ENCODE measurements at places on chromosomes 6 and 20.
A peak's percentile ranks its signal among the peaks of the same experiment; 100 is the strongest.

DNA sequence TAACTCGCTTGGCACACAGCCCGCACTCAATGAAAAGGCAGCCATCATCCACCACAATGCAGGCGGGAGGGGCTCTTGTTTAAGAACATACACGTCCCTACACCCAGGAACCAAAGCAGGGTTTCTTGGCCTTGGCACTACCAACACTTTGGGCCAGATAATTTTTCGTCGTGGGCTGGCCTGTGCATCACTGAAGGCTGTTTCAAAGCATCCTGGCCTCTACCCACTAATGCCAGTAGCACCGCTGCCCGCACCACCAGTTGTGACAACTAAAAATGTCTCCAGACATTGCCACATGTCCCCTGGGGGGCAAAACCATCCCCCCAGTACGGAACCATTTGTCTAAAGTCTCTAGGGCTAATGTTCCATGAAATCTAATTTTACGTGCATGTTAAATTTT is 13.0 kb downstream of the UQCC2 start:
- no peak for DNase-seq

DNA sequence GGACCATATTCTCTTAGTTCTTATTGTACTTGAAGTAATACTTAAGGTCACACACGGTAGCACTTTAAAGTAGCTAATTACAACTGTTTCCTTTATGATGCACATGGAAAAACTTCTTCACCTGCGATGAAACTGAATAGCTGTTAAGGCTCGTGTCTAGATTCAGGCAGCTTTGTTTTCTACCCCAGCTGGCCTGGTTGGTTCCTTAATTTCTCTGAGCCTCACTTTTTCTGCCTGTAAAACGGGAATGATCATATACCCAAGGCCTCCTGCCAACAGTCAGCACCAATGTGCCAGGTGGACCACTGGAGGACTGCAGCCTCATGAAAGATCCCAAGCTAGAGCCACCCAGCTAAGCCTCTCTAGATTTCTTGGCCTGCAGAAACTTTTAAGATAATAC is 35.0 kb downstream of the EDN3 start:
- no peak for DNase-seq

- DNase-seq = no peak
Observed at GRCh38 chr20:32945710-32946221, 58.5 kb downstream of the SUN5 start.

- DNase-seq = no peak
Observed at GRCh38 chr20:38073307-38074071, 39.9 kb downstream of the RPRD1B start.

DNA sequence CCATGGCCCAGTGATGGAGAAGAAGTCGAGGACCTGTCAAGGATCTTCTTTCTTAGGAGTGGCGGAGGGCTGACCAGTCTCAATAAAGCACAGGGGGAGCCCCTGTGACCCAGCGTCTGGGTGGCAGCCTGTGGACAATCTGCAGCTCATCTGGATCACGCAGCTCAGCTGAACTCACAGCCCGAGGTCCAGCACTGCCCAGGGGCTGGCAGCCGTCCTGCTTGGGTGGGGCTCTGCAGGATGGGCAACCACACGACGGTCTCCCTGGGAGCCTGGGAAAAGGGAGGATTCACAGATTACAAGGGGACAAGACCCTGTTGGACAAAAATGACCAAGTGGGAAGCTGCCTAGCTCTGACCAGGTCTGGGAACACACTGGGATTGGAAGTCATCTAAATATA is 110.8 kb downstream of the MYLK4 start:
- DNase-seq = no peak

DNA sequence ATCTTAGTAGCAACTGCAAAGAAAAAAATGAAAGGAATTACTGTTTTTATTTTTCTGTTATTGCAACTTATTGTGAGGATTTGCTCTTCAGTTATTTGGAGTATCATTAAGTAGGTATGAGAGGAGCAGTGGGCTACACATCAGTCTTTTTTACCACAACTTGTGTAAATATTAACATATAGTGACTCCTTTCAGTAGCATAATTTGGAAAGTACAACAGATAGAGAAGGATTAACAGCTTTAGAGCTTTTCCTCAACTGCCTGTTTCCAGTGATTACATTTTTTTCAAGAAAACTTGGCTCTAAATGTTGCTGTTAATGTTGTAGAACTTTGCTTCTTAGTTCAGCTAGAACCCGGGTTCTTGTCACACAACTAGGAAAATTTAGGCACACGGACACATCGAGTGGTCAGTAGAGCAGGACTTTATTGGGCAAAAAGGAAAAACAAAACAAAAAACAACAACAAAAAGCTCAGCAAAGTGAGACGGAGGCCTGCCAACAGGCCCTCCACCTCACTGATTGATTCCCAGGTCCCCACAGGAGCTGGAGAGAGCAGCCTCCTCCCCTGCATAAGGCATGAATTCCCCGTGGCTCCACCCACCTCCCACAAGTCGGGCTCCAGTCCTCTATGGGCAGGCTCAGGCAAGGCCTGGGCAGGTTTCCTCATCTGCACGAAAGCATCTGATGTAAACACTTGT is 75.1 kb downstream of the ADGRG6 start:
- DNase-seq = no peak

DNA sequence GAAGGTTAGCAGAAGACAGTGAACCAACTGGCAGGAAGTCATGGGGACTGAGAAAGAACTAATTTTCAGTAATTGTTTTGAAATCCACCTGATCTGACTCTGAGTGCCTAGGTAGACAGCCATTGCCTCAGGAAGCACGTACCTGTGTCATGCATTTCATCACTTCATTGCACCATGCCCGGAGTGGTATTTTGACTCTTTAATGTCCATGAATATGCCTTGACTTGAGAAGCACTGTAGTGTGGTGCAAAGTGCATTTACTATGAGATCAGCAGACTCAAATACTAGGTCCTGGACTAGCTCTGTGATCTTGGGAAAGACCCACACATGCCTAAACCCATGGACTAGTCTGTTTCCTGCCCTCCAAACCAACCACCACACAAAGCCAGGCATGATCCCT is 370.9 kb upstream of the MARCKS start:
- DNase-seq = no peak

DNA sequence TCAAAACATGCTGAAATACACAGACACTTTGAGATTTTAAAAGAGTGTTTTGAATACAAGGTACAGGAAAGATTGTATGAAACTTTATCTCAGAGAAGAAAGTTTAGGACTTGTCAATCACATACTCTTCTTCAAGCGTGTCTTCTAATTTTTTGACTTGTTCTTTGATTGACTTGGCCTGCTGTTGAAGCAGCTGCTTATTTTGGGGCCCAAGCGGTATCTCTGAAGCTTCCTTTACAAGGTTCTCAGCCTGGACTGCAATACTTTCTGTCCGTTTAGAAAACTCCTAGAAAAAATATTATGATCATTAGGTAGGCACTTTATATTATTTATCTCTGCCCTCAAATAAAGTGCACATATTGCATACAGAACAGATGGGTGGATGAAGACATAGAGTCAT is 201.3 kb downstream of the SYNE1 start:
- DNase-seq = no peak

DNA sequence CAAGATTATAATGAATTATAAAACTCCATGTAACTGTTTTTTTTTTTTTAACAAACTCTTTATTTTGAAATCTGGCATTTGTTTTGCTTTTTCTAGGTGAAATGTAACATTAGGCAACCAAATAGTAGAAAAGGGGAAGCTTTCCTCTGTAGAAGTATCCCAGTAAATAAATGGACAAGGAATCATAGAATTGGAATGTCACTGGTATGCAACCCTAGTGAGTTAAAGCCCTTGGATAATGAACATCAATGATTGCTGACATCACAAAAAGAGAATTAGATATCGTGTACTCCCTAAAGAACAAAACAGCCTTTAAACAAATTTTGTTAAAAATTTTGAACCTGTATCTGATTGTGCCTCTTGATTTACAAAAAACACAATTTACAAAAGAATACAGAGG is 93.9 kb upstream of the OGFRL1 start:
- no peak for DNase-seq

DNA sequence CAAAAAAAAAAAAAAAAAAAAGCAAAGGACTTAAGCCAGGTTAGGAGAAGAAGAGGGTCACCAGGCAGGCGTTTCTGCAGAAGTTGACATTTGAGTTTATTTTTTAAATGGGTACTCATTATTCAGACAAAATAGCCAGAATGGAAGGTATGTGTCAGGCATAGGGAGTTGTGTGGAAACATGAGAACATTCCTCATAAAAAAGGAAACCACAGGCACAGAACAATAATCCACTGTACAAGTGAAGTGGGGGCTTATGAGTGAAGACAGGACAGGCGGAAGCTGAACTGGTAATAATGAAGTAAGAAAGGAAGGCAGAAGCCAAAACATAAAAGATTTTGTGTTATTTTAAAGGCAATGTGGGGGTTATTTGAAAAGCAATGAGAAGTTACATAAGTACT is 104.6 kb downstream of the EPB41L2 start:
- DNase-seq = no peak

DNA sequence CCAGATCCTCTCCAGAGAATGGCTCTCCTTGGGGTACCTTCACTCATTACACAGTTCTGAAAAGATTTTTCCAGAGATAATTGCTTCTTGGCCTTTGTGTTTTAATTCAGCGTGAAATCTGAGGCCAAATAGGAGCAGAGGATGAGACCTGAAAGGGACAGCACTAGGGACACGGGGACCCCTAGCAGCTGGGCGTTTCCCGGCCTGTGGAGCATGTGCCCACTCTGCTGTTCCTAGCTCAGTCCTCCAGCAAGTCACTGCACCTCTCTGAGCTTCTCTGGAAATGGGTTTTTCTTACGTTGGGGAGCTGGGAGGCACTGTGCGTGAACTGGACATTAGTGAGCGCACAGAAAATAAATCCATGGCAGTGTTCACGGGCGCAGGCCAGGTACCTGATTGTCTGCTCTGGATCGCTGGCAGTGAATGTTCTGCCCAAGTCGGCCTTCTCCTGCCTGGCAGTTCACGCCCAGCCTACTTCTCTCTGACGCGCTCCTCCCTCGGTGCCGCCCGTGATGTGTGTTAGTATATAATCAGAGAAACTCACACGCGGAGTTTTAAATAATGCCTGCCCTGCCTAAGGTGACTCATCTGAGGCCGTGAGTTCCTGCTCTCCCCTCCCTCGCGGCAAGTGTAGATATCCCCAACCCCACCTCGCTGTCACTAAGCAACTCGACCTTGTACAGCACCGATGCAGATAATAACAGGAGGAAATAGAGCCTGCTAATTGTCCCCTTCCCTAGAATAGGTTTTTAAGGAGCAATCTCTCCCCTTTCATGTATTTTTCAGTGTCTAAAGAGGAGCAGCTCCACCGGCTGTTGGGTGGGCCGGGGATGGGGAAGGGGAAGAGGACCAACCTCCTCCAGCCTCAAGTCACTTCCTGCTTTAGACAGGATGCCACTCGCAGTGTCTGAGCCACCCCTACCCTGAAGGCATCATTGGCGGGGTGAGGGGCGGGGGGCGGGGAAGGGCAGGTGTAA is 2.7 kb upstream of the TUBB2A start:
- no peak for DNase-seq

- DNase-seq = no peak
Observed at GRCh38 chr6:25278261-25278913, 787 bp upstream of the CARMIL1 start.

DNA sequence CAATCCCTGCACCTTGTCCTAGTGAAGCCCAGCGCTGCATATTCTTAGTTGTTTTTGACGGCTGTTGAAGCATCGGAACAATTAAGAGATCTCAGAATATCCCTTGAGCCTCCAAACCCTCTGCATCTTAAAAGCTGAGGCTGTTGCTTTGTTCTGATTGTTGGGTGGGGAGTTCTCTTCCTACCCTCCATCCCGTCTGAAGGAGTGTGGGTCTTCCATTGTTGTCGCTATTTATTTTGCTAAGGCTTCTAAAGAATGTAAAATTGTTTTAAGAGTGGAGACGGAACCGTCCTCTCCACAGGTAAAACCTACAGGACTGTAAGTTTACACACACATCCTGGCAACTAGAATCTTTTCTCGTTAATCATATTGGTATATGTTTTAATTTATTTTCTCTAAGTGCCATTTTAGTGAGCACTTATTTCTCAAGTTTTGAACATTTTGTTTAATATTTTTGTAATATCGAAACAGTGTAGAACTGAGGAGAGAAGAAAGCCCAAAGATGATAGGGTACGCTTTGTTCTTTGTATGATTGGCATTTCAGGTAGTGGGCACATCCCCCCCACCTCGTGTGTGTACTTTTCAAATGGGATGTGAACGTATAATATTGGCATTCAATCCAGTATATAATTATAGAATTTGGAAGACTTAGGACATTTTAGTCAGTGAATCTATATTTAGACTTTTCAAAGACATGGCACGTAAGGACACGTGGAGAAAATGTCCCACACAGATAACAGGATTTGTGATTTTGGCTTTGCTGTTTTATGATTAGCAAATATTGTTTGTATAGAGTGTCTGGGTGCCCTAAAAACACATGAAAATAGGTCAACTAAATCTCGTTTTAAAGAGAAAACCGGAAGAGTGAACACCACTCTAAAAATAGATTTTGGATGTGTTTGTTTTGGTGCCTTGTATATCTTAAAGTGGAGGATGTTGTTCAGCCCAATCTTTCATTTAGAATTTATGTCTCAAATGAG is 1.3 kb downstream of the RNF146 start:
- no peak for DNase-seq

DNA sequence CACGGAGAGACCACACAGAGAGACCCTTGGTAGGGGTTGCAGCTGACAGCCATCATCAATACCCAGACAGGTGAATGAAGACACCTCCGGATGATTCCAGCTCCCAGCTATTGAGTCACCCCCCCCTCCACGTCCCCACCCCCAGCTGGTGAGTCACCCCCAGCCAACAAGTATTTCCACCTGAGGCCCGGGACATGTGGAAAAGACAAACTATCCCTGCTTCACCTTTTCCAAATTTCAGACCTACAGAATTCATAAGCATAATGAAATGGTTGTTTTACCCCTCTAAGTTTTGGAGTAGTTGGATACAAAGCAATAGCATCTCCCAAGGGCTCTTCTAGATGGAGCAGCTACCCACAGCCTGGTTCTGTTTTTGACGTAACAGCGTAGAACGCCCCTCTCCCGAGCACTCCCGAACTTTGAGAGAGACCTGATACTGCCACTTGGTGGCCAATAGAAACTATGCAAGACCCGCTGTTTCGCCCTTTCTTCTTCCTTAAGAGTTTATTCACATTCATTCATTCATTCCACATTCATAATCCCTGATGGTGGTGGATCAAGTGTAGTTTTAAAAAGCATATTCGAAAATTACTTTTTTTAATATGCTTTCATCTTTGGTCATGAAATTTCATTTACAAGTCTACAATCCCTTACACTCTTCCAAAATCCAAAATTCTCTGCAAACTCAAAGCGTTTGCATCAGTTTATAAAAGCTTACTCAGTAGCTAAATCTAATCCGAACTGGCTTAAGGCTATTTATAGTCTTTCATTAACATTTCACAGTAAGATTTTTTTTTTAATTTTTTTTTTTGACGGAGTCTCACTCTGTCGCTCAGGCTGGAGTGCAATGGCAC is 15.1 kb upstream of the PPP1R16B start:
- DNase-seq = peak; percentile 50
